IMR-90 (cell line): ENCODE measurements at places on chromosomes 3 and 15. TPM values are rescaled to one million over a fixed set of nuclear protein-coding genes. Genes with fewer than 3 reads are reported as not detected.
A peak's percentile ranks its signal among the peaks of the same experiment; 100 is the strongest.

NDN gene
- total RNA-seq, result 40.1 and 50.3 TPM in 2 replicates

OXTR gene
- total RNA-seq, result 56.1 and 76.9 TPM in 2 replicates

NPAP1 gene
- total RNA-seq, result not detected in 2 replicates

OR5H2 gene
- not detected in 2 replicates for total RNA-seq

CLSTN2 gene
- total RNA-seq, result under 0.01 TPM in 2 replicates

PDZRN3 gene
- total RNA-seq, result 17.0 and 17.8 TPM in 2 replicates

- DNase-seq, result peak; percentile 42
These were observed 3.9 kb upstream of the DNASE1L3 start for GRCh38 chr3:58214484-58215316.

GRCh38 chr15:40065166-40065565 is 26.2 kb upstream of the SRP14 start:
- DNase-seq, result no peak

GRCh38 chr15:90259524-90259923 is 5.9 kb upstream of the NGRN start:
- DNase-seq, result peak; percentile 10

DNA sequence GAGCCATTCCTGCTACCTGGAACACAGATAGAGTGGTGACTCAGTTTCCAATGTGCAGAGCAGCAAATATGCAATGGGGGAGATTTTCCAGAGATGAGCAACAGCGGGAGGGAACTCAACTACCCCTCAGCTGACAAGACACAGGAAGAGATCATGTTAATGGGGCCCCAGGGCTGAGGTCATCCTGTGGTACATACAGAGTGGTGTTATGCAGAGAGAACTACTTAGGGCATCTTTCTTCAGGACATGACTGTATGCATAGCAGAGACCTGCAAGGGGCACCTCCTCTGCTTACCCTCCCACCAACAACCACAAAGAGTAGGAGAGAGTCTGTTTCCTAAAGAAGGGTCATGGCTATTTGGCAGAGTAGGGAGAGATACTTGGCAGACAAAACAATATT is 6.8 kb upstream of the TBC1D5 start:
- no peak for DNase-seq

DNA sequence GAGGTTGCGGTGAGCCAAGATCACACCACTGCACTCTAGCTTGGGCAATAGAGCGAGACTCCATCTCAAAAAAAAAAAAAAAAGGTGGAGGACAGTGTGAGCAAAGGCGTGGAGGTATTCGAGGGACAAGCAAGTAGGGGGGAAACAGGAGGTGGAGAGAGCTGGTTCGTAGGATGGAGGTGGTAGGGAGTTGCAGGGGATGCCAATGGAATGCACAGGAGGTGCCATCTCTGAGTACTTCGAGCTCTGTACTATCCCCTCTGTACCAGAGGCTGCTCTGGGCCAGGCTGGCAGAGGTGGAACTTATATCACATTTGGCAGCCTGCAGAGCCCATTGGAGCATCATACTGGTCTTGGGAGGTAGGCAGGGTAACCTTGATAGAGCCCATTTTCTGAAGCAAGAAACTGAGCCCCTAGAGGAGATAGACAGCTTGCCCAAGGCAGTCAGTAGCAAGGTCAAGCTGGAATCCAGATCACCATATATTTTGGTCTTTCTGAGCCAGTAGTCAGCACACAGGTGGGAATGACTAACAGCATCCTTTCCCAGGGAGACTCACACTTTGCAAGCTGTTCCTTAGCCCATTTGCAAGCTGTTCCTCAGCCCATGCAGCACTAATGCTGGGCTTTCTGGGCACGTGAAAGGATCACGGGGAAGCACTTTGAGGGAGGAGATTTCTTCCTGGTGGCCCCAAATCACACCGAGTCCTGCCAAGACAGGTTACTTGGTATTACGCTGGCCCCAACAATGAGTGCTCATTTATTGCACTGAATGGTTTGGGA is 9.2 kb upstream of the CCDC33 start:
- DNase-seq, result no peak

DNA sequence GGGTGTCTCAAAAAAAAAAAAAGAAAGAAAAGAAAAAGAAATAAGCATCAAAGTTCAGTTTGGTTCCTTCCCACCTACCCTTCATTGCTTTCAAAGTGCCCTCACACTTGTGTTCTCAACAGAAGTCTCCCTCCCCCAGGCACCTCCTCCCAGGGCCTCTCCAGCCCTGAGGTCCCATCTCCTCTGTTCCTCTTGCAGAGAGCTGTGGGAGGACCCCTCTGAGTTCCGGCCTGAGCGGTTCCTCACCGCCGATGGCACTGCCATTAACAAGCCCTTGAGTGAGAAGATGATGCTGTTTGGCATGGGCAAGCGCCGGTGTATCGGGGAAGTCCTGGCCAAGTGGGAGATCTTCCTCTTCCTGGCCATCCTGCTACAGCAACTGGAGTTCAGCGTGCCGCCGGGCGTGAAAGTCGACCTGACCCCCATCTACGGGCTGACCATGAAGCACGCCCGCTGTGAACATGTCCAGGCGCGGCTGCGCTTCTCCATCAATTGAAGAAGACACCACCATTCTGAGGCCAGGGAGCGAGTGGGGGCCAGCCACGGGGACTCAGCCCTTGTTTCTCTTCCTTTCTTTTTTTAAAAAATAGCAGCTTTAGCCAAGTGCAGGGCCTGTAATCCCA is 6.1 kb downstream of the CYP1A2 start:
- DNase-seq, result no peak

DNA sequence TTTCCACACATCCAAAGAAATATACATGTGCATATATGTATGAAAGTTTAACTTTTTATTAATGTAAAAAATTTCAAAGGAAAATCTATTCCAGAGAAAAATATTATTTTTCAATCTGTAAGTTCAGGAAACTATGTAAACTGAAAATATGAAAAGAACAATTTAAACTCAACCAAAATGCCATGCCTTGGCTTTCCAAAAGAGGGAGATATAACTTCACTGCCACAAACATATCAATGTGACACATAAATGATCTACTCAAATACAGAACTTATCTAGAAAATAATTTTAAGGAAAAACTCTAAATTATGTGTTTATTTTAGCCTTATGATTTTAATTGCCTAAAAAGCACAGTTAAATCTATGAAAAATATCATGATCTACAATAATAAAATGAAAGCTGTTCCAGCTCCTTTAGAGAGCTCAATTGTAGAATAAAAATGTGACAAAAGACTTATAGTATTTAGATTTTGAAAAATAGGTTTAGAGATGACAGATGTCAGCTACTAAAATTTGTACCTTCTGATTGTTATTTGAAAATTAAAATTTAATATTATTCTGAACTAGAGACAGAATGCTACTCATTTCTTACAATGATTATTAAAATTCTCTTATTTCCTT is 94.8 kb downstream of the GBE1 start:
- DNase-seq, result peak; percentile 41

GRCh38 chr3:106337116-106337515 is 468.3 kb upstream of the CBLB start:
- DNase-seq, result peak; percentile 58

DNA sequence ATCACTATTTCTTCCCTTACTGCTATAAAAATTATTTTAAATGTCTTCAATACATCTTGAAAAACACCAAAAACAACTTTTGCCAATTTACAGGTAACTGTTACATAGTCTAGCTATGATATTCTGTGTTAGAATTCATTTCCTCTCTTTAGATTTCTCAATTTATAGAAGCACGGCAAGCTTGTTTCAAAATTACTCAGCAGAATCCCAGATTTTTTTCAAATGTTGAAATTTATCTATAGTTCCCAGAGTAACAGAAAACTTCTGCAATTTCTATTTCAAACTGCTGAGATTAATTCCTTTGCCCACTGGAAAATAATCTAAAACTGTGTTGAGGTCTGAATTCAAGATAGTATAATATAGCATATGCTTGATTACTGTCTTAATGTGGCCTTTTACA is 41.2 kb downstream of the CCPG1 start:
- no peak for DNase-seq

DNA sequence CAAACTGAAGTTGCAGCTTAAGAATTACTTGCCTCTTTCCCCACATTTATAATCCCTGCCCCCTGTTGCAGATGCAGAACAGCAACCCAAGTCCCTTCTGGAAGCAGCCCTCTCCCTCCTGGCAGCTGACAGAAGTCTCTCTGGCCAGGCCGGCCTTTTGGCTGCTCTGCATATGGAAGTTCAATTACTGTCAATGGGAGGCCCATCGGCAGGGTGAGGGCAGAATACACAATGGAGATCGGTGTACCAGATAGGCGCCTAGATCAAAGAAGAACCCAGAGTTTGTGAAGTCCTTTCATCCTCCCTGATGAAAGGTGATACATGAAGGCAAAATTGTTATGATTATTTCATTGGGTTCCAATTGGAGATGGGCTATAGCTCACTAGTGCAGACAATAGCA is 327.9 kb upstream of the CTNNB1 start:
- no peak for DNase-seq

GRCh38 chr3:120550546-120550945 is 45.6 kb upstream of the NDUFB4 start:
- DNase-seq, result no peak

GRCh38 chr3:182692695-182693094 is 100.6 kb upstream of the ATP11B start:
- DNase-seq, result no peak

DNA sequence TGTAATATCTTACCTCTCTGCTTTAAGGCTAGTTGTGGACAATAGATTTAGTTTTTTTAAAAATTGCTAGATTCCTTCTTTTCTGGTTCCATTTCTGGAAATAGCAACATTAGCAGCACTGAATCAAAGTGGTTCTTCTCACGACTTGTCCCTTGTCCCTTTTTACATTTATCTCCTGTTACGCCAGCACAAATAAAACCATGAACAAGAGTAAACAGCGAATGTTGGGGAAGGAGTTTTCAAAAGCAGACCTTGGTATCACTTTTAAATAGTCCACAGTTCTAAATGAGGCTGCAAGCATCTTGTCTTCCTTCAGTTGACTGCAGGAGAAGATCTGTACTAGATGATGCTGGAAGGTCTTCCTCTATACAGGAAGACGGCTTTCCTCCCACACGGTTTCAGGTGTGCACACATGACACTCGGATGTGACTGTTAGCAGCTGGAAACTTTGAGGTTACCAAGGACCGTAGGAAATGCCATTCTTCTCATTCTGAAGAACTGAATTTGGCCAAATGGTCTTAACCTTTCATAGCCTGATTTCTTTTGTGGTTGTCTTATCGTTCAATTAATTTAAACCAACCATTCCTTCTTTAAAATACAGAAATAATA is 251.0 kb upstream of the ICE2 start:
- no peak for DNase-seq

GRCh38 chr15:80173022-80173759 is 20.4 kb downstream of the FAH start:
- DNase-seq, result peak; percentile 52

DNA sequence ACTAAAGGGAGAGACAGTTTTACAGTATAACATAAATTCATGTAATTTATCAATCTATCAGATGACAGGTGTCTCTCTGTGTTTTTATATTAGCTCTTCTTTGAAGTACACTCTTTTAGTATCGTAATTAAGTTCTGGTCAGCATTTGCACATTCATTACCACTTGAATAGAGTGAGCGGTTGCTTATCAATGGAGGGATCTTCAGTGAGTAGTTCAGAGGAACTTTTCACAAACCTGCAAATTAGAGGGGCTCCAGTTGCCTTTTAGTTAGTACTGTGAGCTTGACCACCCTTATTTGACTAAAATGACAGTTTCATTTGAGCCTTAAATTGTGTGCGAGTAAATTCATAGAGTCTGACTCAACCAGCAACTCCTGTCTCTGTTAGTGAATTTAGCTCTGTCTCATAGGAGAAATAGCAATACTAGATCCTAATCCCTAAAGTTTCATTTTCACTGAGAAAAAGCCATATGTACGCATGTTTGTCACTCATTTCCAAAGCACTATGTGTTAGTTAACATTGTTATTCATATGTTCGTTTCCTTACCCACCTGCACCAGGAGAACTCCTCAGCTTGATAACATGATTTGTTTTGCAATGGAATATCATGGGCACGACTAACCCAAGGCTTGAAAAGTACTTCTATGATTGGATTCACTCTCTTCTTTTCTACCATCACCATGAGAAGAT is 57.5 kb upstream of the ZBED2 start:
- no peak for DNase-seq

- peak; percentile 35 for DNase-seq
These were observed 122.3 kb downstream of the ATP1B3 start for GRCh38 chr3:141998669-141999290.
